ENCODE measurements at places on chromosomes 7 and 10.
A peak's percentile ranks its signal among the peaks of the same experiment; 100 is the strongest.

DNA sequence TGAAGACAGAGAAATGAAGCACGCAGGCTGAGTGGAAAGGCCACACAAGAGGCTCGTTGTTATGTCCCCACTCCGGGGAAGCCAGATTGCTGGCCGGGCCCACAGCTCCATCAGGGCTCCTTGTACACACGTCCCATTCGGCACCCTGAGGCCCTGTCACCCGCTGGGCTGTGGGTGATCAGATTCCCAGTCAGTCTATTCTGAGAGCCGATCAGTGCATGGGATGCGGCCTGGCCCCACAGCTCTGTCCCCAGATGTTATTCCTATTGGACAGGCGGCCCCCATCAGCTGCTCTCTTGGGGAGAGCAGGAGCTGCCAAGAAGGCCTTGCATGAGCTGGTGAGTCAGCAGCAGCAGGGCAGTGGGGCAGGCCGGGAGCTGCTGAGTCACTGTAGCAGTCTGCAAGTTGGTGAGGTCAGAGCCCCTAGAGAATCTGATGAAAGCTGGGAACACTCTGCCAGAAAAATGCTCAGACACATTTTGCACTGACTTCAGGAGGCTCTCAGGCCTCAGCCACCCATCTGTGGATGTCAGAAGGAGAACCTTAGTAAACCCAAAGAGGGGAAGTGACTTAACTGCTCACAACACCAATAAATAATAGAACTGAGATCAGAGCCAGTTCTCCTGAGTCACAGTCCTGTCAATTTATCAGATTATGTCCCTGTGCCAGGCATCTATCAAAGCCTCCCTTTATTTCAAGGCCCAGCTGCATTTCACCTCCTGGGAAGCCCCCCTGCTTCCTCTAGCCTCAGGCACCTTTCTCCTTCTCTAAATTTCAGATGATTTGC lies 9.4 kb upstream of the PSAP start:
- peak; percentile 100 for DNase-seq

- DNase-seq = no peak
Measured at GRCh38 chr10:73893426-73893825, 17.5 kb upstream of the PLAU start.

GRCh38 chr7:104773796-104774195 lies 240.2 kb upstream of the KMT2E start:
- DNase-seq = no peak

DNA sequence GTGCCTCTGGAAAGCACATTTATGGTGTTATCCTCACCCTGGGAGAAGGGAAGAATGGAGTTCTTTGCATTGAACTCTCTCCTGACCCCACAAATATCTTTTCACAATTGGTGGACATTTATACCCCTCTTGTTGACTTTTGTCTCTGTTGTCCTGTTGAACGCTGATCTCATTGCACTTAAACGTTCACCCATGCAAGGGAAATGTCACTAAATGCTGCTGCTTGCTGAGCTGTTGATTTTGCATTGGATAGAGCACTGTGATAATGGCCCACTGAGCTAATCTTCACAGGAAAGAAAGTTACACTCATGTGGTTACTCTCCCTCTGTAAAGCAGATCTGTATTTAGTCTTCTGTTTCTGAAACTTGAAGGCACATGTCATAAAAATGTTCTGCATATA lies 133.4 kb downstream of the FZD1 start:
- DNase-seq = no peak

Data from fibroblast of skin of right quadriceps (primary cell).